ENCODE measurements at places on chromosomes 7 and 10.

- no peak for DNase-seq
Measured at GRCh38 chr10:94583124-94583523, 37.5 kb downstream of the HELLS start.

DNA sequence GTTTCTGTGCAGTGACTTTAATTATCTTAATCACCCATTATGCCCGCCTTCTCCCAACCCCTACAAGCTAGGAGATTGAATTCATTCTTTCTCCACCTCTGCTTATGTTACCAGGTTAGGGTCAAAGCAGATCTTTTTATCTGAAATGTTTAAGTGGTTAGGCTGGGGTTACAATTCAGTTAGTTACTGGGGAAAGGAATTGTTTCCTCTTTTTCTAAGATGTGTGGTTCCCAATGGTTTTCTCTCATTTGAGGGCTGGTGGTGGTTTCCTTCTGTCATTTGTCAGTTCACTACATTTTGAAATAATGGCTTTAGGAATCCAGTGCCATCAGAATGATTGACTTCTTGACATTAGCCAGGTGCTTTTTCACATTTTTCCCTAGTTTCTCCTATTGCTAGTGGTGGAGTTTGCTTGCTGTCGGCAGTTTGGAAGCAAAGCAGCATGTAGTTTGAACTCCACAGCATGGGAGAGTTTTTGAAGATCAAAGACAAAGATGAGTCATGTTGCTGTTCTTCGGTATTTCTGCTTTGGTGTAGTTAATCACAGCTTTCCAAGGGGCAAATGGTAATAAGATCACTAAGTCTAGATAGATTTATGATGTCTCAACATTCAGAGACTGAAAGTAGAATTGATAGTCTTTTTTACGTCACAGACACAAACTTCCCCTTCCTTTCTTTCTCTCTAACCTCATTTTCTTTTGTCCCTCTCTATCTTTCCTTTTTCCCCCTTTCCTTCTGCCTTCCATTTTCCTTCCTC is 168.2 kb downstream of the SND1 start:
- DNase-seq, result no peak

- no peak for DNase-seq
Measured at GRCh38 chr7:35695473-35695850, 527 bp upstream of the HERPUD2 start.

GRCh38 chr10:69080226-69080625 is 7.7 kb upstream of the SRGN start:
- DNase-seq, result no peak
